ENCODE measurements at places on chromosomes 13 and 19. TPM values are rescaled to one million over a fixed set of nuclear protein-coding genes. Genes with fewer than 3 reads are reported as not detected.

Gene CILP2
- total RNA-seq, result 0.42 TPM

Gene VSTM2B
- total RNA-seq, result not detected

Gene TNNI3
- not detected for total RNA-seq

Gene ZNF90
- 2.8 TPM for total RNA-seq

Gene CDK8
- total RNA-seq, result 10.1 TPM

GRCh38 chr19:34276614-34277013, 22.3 kb downstream of the GARRE1 start:
- DNase-seq, result no peak

GRCh38 chr19:18932216-18932841, 8.7 kb downstream of the HOMER3 start:
- peak; percentile 77 for DNase-seq

DNA sequence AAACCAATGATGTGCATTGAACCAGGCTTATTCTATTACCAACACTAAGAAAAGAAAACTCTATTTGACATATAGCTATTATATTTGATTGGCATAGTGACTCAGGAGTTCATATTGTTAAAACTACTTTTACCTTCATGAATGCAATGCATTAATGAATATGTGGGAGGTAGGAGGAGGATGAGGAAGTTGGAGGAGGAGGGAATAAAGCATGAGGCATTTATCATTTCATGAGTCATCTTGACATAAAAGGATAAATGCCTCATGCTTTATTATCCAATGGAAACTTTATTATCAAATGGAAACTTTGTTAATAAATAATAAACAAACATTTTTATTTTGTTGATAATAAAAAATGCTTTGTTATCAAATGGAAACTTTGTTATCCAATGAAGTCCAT, 116.5 kb downstream of the SPRY2 start:
- no peak for DNase-seq

GRCh38 chr19:12930002-12930645, 3.4 kb downstream of the FARSA start:
- DNase-seq, result no peak

- no peak for DNase-seq
These were observed 49.8 kb downstream of the ELF1 start for GRCh38 chr13:40969169-40969901.

GRCh38 chr19:16824658-16825311, 4.4 kb upstream of the SIN3B start:
- DNase-seq, result no peak

GRCh38 chr19:46748325-46749109, 2.3 kb upstream of the STRN4 start:
- peak; percentile 56 for DNase-seq

DNA sequence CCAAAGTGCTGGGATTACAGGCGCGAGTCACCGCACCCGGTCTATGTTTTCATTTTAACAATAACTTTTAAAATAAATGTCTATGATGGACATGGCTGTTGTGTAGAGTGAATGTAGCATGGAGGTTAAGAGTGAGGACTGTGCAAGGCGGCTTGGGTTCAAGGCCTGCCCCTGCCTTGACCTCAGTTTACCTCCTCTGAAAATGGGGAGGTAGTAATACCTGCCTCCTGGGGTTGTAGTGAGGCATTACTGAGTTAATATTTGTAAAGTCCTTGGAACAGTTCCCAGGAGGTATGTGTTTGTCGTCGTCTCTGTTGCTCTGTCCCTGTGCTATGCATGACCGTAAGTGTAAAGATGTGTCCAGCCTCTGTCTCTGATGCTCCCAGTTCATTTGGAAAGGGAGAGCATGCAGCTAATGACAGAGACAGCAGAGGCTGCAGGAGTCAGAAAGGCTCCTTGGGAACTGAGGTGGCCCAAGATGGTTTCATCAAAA, 9.4 kb downstream of the GARRE1 start:
- no peak for DNase-seq
